ENCODE measurements at places on chromosomes 1 and 21.

GRCh38 chr1:24484199-24484598 lies 18.4 kb upstream of the RCAN3 start:
- DNase-seq, result no peak

DNA sequence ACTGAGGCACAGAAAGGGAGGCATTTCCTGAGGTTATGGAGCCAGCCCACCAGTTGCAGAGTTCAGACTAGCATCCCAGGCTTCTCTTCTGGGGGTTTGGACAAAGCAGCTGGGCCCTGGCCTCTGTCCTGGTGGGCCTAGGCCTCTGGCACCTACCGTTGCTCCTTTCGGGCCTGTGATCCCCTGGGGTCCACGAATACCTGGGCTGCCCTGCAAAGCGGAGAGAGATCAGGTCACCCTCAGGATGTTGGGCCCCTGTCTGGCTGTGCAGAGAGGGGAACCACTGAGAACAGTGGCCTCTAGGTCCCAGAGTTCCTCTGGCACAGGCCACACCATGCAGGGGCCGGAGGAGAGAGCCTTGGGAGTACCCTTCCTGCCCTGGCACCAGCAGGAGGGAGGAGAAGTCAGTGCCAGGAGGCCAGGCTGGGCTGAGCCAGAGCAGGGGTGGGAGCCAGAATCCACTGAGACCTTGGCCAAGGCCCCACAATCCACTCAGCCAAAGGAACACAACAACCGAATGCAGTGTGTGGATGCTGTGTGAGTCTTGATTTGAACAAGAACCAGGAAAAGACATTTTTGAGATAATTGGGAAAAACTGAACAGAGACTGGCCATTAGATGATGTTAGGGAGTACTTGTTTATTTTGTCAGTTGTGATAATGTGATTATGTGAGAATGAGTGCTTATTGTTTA lies 8.9 kb downstream of the COL9A2 start:
- no peak for DNase-seq

DNA sequence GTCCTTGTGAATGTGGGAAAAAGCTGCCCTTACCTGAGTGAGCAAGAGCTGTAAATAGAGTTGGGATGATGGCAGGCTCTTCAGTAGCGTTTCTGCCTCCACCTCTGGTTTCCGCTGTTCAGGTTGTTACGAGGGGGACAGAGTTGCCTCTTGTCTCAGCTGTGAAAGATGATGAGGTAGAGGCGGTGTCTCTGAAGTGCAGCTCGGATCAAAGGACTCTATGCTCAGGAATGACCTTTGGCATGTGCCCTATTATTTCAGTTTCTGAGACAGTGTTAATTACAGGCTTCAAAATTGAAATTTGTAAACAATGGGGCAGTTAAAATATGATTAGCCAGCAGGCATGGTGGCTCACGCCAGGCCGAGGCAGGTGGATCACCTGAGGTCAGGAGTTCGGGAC lies 70.3 kb downstream of the VPS26C start:
- DNase-seq, result no peak

DNA sequence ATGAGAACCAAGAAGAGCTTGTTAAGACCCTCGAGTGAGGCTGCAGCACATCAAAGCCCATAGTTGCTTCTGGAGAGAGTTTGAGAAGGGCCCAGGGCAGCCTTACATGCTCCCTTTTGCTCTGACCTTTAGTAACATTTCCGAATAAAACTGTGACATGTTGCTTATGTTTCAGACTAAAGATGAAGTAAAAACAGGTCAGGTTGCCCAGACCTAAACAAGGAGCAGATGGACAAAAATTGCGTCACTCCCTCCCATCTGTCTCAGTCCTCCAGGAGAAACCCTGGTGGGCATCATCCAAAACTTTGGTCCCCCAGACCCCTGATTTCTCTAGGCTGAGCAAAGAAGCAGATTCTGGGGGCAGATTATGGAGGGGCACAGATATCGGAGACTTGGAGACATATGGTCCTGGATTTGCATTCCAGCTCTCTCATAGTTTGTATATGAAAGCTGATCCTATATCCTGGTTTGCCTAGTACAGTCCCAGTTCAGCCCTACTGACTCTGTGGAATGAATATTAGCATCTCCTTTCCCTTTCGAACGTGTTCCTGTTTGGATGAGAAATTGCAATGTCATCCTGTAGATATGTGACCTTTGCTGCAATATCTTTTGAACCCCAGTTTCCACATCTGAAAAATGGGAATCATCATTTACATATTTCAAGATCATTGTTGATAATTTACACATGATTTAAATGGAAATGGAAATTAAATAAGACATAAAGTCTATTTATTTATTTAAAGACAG lies 304.9 kb upstream of the USP24 start:
- no peak for DNase-seq

DNA sequence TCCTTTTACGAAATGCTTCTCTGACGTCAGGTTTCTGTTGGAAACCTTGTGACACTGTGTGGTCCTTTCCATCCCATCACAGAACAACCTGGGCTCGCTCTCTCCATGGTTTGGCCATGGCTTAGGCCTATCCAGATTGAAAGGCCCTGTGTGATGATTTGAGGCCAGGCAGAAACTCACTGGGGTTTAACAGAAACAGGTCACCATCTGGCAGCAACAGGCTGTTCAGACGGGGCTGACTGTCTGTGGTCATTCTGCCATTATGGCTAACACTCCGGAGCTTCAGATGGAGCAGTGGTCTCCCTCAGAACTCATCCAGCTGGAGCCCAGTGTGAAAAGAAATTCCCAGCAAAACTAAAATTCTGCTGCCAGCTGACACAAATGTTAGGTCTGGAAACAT lies 9.3 kb downstream of the PLEKHM2 start:
- no peak for DNase-seq

DNA sequence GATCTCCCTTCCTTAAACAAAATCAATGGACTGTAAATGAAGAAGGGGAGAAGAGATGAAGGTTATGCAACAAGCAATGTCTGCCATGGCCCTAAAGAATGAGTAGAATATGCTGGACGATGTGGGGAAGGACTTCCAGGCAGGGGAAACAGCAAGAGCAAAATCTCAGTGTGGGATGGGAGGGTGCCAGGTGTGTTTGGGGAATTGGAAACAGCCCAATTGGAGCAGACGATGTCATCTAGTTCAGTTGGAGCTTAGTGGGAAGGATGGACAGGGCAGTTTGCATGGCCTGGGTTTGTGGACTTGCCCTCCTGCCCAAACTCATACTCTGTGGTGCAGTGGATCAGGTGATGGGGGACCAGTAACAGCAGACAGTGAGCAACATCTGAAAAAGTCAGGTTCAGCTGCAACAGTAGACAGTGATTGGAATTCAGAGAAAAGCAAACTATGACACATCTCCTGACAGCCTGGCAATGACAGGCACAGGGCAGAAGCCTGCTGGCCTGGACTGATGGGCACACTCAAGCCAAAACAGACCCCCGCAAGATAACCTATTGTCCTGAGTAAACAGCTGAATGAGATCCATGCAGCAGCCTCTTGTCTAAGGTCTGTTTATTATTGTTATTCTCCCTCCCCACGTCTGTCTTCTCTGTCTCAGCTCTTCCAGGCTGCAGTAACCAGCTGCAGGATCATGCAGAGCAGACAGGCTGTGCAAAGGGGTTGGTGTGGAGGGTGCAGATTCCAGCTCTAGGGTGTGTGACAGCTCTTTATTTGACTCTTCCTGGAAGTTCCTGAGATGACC lies 50.5 kb upstream of the PRELP start:
- no peak for DNase-seq

DNA sequence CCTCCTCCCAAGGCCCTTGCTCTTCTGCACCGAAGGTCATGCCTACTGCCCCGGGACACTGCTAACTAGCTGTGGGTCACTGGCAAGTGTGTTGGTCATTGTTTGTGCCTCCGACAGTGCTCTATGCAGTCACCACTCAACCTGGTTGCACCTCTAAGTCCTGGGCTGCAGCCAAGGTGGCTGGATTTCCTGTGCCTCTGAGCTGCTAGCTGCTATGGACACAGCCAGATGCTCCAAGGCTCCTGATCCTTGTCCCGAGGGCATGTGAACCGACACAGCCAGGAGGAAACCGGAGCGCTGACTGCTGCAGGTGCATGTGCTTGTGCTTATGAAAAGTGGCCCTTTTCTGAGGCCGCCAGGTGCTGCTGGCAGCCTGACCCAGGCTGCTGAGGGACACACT lies 14.7 kb upstream of the SPOCD1 start:
- DNase-seq, result no peak

DNA sequence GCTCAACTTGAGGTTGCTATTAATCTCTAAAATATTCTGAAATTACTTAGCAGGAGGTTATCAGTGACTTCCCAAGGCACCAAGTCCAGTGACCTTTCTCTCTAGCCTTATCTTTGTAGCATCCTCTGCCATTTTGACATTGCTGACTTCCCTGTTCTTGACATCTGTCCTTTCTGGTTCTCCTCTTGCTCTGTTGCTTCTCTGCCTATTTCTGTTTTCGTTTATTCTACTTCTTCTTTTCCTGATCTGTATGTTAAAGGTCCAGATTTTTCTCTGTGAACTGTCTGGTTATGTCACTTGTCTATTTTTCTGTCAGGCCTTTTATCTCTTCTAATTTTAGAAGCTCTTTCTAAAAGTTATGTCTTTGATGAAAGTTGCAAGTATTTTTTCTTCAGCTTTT lies 178.8 kb downstream of the VPS13D start:
- no peak for DNase-seq

DNA sequence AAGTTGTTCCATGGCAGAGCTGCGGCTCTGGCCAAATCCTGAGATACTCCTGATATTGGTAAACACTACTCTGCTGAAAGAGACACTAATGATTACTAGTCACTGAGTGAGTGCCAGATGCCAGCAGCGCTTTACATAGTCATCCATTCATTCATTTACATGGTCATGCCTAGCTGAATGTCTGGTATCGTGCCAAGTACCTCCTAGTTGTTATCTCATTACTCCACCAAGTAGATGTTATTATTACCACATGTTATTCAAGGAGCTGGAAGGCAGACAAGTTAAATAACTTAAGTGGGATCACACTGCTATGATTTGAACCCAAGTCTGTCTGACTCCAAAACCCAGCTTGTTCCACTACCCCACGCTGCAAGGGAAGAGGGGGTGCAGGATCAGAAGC lies 4.7 kb downstream of the OLFML2B start:
- no peak for DNase-seq

DNA sequence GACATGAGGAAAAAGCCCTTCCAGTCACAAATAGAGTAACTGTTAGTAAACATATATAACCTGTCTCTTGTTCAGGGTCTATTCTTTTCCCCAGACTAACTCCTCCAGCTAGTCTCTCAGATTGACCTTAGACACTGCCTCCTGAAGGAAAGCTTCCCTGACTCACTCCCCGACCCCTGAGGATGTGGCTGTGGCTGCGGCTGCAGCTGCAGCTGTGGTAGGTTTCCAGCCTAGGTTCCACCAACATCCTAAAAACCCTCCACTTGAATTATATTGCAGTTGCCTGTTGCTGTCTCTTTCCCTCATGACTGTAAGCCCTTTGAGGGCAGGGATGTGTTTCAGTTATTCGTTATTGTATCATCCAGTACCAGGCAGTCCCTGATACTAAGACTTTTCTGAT lies 132.9 kb upstream of the C1orf21 start:
- no peak for DNase-seq

DNA sequence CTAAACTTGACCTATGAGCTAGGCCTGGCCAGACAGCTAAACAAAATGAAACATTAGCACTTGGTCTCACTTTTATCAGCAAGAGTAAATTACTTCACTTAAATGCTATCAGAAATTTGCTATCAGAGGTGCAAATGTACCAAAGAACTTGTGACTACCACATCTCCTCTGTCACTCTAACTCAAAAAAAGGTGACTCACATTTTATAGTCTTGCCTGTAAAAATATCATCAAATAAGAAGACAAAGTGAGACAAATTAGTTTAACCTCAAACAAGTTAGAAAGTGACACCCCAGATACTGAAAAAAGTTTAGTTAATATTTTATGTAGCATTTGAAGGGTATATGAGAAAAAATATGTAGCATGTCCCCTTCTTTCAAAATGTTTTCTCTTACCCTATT lies 76.9 kb downstream of the EPS15 start:
- no peak for DNase-seq

- peak; percentile 10 for DNase-seq
These were observed at the start of gene NFIA for GRCh38 chr1:61082311-61083012. NFIA (plus strand) TSS chr1:61082561.

GRCh38 chr1:33381977-33382376 lies 48.9 kb downstream of the PHC2 start:
- no peak for DNase-seq

DNA sequence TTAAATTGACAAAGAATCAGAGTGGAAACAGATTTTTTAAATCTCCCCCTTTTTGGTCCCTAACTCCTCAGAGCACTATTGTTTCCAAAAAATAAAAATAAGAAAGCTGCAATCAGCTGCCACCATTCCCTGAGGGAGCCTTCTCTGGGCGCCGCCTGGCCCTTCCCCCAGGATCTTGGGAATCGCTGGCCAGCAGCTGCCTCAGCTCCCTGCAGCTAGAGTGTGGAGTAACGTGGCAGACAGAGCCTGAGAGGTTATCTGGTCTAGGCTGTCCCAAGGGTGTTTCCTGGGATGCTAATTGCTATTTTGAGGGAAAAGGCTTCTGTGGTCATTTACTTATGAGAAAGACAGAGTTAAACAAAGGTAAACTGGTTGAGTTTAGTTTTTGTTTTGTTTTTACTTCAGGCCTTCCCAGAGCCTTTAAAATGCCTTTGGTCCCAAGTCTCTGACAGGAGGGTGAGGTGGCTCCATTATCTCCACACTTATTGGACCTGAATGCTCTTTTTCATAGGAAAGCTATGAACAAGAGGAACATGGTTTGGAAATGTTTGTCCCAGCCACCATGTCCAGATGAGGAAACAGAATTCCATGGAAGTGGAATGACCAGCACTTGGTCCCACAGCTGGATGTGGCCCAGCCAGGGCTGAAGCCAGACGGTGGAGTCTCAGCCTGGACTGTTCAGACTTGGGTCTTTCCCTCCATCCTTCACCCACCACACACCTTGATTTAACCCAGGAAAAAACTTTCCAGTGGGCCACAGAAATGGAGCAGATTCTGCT lies 14.1 kb upstream of the KIAA1614 start:
- no peak for DNase-seq

DNA sequence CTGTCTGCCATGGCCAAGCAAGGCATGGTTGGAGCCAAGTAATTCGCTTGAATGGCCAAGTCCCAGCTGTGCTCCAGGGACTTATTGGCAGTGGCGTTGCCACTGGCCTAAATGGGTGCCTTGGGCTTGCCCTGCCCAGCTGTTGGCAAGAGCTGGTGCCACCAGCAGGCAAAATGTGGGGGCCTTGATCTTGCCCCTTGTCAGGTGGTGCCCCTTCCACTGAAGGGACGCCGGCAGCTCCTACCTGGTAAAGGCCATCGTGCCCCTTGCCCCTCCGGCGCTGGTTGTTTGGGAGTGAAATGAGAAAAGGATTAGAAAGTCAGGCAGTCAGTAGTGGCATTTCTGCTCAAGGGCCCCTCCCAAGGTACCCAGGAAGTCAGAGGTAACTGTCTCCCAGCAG lies 85.5 kb downstream of the CD247 start:
- no peak for DNase-seq

- DNase-seq, result peak; percentile 7
These were observed 2.5 kb upstream of the TSPEAR start for GRCh38 chr21:44713846-44714245.

- no peak for DNase-seq
These were observed 38.9 kb upstream of the HSD3B1 start for GRCh38 chr1:119467857-119468668.

- no peak for DNase-seq
These were observed 18.3 kb upstream of the SPRR5 start for GRCh38 chr1:152928671-152929070.
